Amniotic stem cell (primary cell): ENCODE measurements at places on chromosomes 3 and 15.

GRCh38 chr3:192092388-192093005 is 631.5 kb downstream of the PYDC2 start:
- no peak for DNase-seq

DNA sequence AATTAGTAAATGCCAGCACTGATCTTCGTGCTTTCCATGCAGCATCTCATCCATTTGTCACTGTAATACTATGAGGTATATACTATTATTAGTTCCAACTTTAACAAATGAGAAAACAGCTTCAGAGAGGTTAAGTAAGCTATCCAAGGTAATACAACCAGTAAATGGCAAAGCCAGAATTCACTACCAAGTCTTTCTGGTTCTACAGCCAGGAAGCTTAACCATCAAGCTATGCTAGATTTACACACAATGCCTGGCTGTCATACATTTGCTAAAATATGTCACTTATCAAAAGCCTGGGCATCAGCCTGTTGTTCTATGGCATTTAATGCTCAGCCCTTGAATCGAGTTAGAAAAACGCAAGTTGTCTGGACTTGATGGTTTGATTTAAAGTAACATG is 32.6 kb downstream of the TMOD2 start:
- DNase-seq, result no peak

DNA sequence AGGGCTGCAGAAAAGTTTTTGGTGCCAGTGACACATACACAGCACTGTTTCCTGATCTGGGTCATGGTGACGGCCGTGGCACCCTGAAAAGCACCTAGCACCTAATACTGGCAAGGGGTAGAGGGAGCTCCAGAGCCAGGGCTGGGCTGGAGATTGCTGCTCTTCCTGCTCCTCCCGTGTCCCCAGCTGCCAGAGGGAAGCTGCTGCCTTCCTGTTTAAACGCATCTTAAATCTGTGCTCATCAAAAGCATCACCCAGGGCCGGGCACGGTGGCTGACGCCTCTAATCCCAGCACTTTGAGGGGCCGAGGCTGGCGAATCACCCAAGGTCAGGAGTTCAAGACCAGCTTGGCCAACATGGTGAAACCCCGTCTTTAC is 156.7 kb upstream of the MEF2A start:
- no peak for DNase-seq

- no peak for DNase-seq
Measured at GRCh38 chr3:170721563-170721962, 135.7 kb upstream of the SLC7A14 start.
